Fibroblast of skin of back (primary cell): ENCODE measurements at places on chromosomes 7 and 10.
A peak's percentile ranks its signal among the peaks of the same experiment; 100 is the strongest.

DNA sequence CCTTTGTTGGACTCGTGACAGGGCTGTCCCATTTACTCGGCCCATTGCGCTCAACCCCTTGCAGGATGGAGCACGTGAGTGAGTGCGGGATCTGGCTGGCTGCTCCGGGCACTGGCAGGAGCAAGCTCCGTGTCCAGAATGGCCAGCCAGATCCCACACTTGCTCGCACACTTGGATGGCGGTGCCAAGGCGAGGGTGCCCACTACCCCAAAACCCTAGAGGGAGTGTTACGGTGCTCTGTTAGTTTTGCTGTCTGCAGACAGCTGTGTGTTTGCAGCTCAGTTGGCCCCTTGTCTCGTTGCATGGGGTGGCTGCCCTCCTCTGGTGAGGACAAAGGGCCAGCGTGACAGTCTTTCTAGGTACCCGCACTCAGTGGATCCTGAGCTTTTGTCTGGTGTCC is 34.2 kb downstream of the ZNF487 start:
- no peak for DNase-seq

- DNase-seq, result no peak
Measured at GRCh38 chr7:72524037-72524436, 111.9 kb upstream of the CALN1 start.

GRCh38 chr10:60942788-60943315 is 1.1 kb downstream of the RHOBTB1 start:
- peak; percentile 12 for DNase-seq

- DNase-seq, result peak; percentile 11
Measured at GRCh38 chr7:22945584-22945983, 68.3 kb downstream of the HYCC1 start.

GRCh38 chr10:126777714-126778113 is 107.2 kb upstream of the C10orf90 start:
- no peak for DNase-seq

DNA sequence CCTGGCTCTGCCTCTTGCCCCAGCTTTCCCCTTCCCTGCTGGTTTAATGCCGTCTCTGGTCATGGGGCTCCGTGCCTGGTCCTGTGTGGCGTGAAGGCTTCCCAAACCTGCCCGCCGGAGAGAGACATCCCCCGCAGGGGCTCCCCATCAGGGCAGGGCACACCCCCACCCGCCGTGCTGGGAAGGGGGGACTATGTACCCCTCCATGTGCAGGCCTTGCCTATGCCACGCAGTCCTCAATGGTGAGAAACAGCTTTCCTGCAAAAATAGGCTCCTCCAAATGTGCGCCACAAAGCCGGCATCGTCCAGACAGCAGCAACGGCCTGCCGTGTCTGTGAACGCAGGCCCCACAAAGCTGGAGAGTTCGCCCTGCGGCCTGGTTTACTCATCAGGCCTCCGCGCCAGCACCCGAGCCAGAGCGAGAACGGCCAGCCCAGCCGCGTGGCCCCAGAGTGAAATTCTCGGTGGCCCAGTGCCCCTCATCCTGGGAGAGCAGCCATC is 313.4 kb downstream of the DNAJB6 start:
- DNase-seq, result no peak

DNA sequence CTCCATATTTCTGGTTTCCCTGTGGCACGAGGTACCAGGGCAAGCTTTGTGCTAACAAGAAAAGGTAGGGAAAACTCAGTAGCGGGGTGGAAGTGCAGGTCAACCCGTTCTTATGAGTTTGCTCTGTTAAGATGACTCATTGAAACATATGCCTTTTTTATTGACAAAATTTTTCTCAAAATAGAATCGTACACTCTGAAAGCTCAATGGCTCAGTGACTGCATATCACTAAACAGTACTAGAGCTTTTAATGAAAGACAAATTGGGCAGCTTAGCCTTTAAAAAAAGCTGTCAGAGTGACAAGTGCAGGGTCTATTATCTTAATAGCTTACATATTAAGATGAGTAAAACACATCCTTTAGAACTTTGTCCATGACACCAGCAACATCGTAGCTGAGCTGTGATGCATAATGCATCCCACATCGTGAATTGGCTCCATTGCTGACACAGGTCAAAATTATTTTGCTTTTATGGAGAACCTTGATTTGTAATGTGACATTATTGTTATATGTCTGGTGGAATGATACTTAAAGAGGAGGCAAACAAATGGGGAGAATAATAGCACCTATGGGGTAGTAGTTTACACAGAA is 264.4 kb downstream of the ETV1 start:
- no peak for DNase-seq

GRCh38 chr7:128271471-128271941 is 30.4 kb downstream of the LEP start:
- no peak for DNase-seq

- no peak for DNase-seq
Measured at GRCh38 chr10:76281659-76282058, 850.2 kb downstream of the LRMDA start.

GRCh38 chr7:87380905-87381304 is 35.4 kb downstream of the CROT start:
- no peak for DNase-seq

DNA sequence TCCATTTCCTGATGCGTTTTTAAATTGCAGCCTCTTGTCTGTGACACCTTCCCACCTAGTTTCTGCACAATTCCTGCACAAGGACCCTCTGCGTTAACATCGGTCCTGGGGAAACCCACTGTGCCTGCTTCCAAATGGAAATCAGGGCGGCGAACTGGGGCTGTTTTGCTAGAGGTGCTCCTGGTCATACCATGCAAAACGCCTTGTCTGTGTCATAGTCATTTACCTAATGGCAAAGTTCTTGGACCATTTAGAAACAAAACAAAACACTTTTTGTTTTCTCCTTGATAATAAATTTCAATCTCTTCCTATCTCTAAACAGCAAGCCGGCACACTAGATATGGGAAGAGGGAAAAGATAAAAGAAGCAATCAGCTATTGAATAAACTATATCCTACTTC is 206.9 kb upstream of the KLF14 start:
- DNase-seq, result no peak

GRCh38 chr10:24993237-24993958 is 22.6 kb downstream of the ENKUR start:
- DNase-seq, result no peak

- DNase-seq, result peak; percentile 14
Measured at GRCh38 chr7:91636129-91636724, 244.3 kb downstream of the MTERF1 start.

GRCh38 chr7:143008007-143008901 is 18.7 kb downstream of the OR9A2 start:
- DNase-seq, result peak; percentile 57

DNA sequence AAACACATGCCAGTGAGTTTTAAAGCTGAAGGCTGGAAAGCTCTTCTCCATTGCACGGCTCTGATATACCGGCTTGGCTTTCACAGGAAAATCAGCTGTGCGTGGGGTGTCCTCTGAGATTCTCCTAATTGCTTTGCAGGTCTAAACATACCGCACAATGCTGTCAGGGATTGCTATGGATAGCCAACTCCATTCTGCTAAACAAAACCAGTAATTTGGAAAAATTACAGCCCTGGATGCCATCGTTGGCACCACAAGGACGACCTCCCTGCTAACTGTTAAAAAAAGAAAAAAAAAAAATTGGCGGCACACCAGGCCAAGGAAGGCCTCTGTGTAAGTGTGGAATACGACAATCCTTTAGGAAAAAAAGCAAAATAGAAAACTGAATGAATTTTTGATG is 118.6 kb upstream of the ADARB2 start:
- DNase-seq, result no peak

GRCh38 chr7:20232848-20233247 is 15.7 kb upstream of the MACC1 start:
- DNase-seq, result no peak

DNA sequence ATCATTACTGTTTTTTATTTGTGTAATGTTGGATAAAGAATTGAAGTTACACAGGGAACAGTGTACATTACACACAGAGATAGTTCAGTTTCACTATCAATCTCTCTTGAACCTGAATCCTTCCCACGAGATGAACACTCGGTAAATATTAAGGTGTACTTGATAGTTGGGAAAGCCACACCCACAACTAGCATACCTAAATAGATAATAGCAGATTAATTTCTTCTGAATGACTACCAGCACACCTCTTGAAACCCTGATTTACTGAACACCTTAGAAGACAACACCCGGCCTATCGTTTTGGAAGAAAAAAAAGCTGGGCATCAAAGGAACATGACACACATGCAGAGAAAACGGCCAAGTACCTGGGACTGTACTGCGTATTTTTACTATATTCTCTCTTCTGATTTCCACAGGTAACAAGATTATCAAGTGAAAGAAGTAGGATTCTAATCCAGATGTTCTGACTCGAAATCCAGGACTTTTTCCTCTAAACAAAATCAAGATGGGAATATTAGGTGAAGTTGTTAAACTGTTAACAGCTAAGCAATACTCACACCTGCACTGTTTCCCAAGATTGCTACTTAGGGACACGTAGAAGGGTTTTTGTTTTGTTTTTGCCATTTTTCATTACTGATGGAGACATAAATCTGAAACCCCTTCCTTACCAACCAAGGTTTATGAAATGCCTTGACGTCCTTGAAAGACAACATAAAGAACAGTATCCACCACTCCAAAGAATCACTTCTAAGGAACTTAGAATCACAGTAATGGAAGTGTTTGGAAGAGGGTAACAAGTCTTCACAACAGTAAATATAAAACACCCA is 1.0 kb downstream of the CCDC186 start:
- DNase-seq, result no peak

- no peak for DNase-seq
Measured at GRCh38 chr7:38123494-38123893, 54.6 kb upstream of the STARD3NL start.

DNA sequence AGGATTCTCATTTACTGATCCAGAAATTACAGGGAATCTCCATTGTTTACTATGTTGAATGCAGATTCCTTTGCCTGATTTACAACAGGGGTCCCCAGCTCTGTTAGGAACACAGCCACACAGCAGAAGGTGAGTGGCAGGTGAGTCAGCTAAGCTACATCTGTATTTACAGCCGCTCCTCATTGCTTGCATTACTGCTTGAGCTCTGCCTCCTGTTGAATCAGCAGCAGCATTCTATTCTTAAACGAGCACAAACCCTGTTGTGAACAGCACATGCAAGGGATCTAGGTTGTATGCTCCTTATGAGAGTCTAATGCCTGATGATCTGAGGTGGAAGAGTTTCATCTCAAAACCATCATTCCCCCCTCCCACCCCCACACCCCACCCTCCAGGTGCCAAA is 23.3 kb upstream of the CELF2 start:
- no peak for DNase-seq

DNA sequence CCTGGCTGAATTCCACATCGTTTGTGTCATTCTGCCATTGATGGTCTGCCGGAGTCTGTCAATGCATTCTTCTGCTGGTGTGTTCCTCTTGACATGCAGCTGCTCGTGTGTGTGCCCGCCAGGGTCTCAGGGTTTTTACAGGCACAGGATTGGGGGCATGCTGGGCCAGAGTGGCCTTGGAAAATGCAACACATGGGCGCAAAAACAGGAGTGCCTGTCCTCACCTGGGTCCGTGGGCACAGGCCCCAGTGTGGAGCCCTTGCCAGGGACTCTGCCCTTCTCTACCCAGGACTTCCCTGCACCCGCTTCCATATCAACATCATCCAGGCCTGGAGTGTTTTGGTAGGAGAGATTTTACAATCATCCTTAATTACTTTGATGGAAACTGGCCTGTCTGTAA is 340.7 kb downstream of the KIF20B start:
- DNase-seq, result no peak

GRCh38 chr7:123994449-123994848 is 38.4 kb downstream of the TMEM229A start:
- DNase-seq, result no peak

DNA sequence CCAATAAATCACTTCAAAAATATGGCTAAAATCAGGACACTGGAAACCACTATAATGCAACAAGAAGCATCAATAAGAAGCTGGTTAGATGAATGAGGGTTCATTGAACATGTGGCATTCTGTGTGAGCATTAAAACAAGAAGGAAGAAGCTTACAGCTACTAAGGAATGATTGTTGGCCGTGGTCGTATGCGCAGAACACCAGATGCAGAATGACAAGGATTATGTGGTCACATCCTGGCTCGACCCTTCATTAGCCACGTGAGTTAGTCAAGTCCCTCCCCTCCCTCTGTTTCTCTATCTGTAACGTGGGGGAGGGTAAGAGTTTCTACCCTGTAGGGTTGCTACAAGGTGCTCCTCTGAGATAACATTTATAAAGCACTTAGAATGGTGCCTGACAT is 174.3 kb downstream of the ADAM12 start:
- no peak for DNase-seq

DNA sequence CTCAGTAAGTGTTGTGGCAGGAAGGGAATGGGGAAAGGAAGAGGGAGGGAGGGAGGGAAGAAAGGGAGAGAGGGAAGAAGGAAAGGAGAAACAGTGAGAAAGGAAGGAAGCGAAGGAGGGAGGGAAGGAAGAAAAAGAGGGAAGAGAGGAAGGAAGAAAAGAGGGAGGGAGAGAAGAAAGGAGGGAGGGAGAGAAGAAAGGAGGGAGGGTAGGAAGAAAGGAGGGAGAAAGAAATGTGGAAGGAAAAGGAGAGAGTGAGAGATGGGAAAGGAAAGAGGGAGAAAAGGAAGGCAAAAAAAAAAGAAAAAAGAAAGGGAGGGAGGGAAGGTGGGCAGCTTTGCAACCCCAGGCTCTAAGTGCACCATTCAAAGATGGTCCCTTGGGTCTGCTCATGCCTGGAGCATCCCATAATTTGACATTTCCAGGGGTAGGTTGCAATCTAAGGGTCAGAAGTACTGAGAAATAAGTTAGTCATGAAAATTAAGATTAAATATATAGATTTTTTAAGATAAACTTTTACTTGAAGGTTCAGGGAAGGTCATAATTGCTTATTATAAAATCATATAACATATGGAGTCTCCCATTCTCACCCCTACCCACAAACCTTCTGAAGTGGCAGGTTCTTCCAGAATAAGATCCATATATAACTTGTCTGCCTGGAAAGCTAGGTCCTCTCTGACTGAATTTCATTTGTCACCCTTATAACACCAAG is 249.2 kb downstream of the PLXNA4 start:
- no peak for DNase-seq

GRCh38 chr7:44111761-44112160 is 7.6 kb downstream of the AEBP1 start:
- DNase-seq, result no peak

- peak; percentile 87 for DNase-seq
Measured at GRCh38 chr10:21497177-21497807, 28.2 kb downstream of the SKIDA1 start.

DNA sequence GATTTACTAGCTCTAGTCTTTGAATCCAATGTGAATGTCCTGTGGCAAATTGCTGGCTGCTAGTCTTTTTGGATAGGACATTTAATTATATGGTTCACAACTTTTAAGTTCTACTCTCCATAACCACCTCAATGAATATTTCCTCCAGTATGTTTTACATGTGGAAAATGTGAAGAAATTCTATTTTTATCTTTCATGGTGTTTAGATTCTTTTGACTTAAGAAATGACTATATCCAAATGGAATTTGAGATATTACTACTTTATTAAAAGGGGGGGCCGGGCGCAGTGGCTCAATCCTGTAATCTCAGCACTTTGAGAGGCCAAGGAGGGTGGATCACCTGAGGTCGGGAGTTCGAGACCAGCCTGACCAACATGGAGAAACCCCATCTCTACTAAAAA is 202.0 kb downstream of the ARL4A start:
- peak; percentile 65 for DNase-seq

GRCh38 chr10:61135276-61135721 is 191.3 kb upstream of the RHOBTB1 start:
- no peak for DNase-seq

GRCh38 chr7:84701524-84702306 is 485.1 kb downstream of the SEMA3D start:
- peak; percentile 91 for DNase-seq

- peak; percentile 57 for DNase-seq
Measured at GRCh38 chr10:47374611-47375536, 9.2 kb downstream of the ZNF488 start.

- peak; percentile 45 for DNase-seq
Measured at GRCh38 chr7:143048827-143049226, 3.3 kb upstream of the OR6V1 start.
